ENCODE measurements at places on chromosomes 16 and 17. TPM values are rescaled to one million over a fixed set of nuclear protein-coding genes. Genes with fewer than 3 reads are reported as not detected.

Gene PRSS8
- total RNA-seq: 0.04 TPM

Gene TLK2
- 29.1 TPM for total RNA-seq

Gene FLYWCH2
- total RNA-seq: 57.3 TPM

Gene C17orf113
- 0.62 TPM for total RNA-seq

Gene ABCA9
- total RNA-seq: not detected

Gene CA4
- total RNA-seq: not detected

Gene CLEC18A
- total RNA-seq: 0.02 TPM

Gene KRTAP1-1
- total RNA-seq: not detected

Gene CSH1
- total RNA-seq: not detected

Gene CCL17
- not detected for total RNA-seq

Gene IRX6
- total RNA-seq: not detected

Gene PIMREG
- total RNA-seq: 30.7 TPM

Gene ANKFN1
- total RNA-seq: 0.46 TPM

Gene NTN1
- total RNA-seq: 0.88 TPM

Gene MYCBPAP
- total RNA-seq: not detected

Gene FOXN1
- total RNA-seq: not detected

Gene KRT32
- not detected for total RNA-seq

Gene TMEM88
- total RNA-seq: not detected

Gene FOXK2
- 26.1 TPM for total RNA-seq

Gene RHBDF1
- 12.4 TPM for total RNA-seq

Gene SLFN12L
- 0.31 TPM for total RNA-seq

Gene CASKIN2
- 5.4 TPM for total RNA-seq

Gene NPIPB6
- not detected for total RNA-seq

Gene SLC13A2
- not detected for total RNA-seq

Gene FKBP10
- total RNA-seq: 90.7 TPM

Gene NDUFAF8
- total RNA-seq: 47.4 TPM

Gene CSH2
- total RNA-seq: not detected

Gene DUXB
- total RNA-seq: not detected

Gene SENP3
- 61.3 TPM for total RNA-seq

Gene CNTNAP4
- total RNA-seq: 2.1 TPM

Gene SHMT1
- total RNA-seq: 27.6 TPM

Gene CCL5
- total RNA-seq: not detected

Gene CLEC10A
- not detected for total RNA-seq

Gene SLC16A6
- 1.2 TPM for total RNA-seq

Gene KLHL10
- total RNA-seq: not detected

Gene ZPBP2
- total RNA-seq: not detected

Gene SYCE1L
- total RNA-seq: 0.68 TPM

Gene B4GALNT2
- not detected for total RNA-seq
